ENCODE measurements at places on chromosomes 1 and 21.

- peak; percentile 17 for DNase-seq
Measured at GRCh38 chr1:26237230-26237966, 3.4 kb downstream of the CEP85 start.

- DNase-seq: no peak
Measured at GRCh38 chr1:62265956-62266935, 53.0 kb downstream of the KANK4 start.

DNA sequence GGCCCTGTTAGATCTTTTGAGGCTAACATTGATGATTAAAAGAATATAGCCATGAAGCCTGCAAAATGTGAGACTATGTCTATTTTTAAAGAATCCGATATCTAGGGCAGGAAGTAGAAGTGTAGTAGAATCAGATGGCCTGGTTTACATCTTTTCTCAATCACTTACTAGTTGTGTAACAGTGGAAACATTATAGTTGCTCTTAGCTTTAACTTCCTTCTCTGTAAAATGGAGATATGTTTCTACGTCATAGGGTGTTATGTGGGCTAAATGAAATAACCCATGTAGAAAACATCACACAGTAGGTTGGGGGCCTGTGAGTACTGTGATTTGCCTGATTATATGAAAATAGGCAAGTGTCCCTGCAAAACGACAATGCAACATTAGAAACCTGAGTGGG lies 4.4 kb upstream of the IGFN1 start:
- DNase-seq: no peak

- DNase-seq: no peak
Measured at GRCh38 chr1:11307852-11308251, 34.9 kb downstream of the UBIAD1 start.

- DNase-seq: no peak
Measured at GRCh38 chr1:188941986-188942385, 1535.7 kb downstream of the BRINP3 start.

DNA sequence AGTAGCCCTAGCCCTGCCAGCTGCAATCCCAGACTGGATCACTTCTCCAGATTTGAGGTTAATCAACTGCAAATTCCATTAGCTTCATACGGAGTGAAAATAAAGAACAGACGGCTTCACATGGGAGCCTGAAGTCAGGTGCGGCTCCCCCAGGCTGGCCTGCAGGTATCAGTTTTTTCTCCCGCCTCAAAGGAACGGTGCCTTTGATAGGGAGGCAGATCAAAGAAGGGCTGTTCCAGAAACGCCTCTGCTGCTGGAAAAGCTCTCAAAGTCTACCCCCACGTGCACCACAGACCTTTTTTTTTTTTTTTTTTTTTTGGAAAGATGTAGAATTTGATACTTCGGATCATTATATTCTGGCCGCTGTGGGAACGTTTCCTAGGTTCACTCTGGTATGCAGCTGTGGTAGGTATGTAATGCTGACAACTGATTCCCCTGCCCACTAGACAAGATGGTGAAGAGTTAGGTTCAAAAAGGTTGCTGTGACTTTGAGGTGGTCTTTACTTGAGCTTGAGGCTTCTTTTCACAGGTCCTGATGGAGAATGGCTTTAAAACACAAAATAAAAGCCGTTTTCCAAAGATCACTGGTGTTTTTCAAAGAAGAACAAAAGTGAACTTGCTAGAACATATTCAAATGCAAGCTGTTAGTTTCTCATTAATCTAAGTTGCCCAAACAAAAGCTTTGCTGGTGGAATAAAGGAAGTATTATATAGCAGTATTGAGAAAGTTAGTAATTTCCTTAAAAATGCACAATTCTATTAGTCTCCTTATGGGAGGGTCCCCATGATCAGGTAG lies 189.0 kb upstream of the NFIA start:
- DNase-seq: no peak

- DNase-seq: no peak
Measured at GRCh38 chr1:17612831-17613230, 73.3 kb downstream of the ARHGEF10L start.

DNA sequence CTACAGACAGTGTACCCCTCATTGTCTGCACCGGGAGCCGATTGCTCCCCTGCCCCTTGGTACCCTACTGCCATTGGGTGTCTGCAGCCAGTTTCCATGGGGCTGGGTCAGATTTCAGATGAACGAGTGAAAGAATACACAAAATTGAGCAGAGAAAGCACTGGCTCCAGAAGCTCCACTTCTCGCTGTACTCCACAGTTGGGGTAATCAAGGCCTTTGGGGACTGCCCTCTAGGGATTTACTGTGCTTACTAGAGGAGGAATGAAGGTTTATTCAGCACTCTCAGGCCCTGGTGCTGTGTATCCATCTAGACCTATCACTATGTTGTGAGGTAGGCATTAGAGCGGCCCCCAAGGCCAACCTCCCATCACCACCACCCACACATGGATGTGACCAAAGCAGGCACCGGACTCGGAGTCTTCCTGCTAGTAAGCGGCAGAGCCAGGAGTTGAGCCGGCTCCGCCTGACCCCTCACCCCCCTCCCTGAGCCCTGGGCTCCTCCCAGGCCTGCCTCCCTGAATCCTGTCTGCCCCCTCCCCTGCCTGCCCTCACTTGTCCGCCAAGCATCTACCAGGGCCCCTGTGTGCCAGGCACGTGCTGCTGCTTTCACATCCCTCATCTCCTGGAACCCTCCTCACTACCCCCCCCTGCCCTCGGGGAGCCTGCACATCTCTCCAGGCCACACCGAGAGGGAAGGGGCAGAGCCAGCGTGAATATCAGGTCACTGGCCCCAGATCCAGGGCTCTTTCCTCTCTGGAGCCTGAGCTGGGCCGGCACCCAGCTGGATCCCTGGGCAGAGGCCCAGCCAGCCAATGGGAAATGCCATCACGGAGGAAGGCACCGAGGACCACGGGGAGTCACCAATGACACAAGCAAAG lies 23.3 kb downstream of the KCNN3 start:
- DNase-seq: no peak

DNA sequence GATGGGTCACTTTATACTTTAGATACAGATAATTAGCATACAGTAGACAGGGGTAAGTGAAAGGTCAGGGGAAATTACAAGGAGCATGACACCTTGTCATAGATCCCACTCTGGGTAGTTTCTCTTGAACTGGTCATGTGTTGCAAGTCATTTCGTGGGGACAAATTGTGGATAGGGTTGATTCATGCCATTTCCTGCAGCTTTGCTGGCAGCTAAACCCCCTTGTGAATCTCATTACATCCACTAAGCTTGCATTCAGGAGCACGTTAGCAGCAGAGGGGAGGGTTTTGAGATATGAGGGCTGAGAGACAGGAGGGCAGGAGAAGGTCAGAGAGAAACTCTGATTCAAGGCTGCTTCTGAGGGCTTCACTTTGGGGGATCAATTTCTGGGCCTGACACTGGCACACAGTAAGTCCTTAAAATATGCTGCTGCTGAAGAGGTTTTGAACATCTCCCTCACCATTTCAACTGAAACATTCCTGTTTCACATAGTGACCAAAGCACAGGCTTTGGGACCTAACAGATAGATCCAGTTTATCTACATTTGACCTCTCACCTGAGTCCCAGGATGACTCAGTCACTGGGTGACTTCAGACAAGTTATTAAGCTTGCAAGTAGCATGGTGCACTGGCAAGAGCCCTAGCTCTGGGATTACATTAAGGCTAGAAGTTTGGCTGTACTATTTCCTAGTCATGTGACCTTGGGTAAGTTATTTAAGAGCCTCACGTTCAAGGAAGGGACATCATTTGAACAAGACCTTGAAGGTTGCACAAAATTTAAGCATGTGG lies 206.0 kb upstream of the USP24 start:
- no peak for DNase-seq

DNA sequence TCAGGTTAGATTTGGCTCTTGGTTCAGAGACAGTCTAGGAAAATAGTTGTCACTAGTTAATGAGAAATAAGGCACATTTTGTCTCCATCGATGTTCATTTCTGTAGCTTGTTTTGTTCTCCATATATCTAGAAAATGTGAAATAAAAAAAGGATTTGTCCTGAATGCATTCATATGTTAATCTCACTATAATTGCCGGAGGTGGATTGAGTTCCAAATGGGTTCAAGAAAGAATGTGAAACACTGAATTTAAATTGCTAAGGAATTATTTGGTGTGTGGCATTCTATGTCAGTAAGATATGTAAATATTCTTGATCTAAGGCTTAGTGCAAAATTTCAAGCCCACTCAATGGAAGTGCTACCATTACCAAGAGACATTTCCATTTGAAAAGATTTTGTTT lies 176.7 kb downstream of the LRRC7 start:
- no peak for DNase-seq

GRCh38 chr21:45994086-45994661 lies 12.6 kb downstream of the COL6A1 start:
- DNase-seq: no peak

GRCh38 chr1:53334312-53334711 lies 6.4 kb upstream of the LRP8 start:
- no peak for DNase-seq

Data from non-pigmented ciliary epithelial cell (primary cell).